Stimulated activated CD4-positive, alpha-beta T cell treated with anti-CD3 and anti-CD28 coated beads, Interleukin-1b, Interleukin-23, amount 100 ng/mL, for 1 hour (primary cell): ENCODE measurements at places on chromosomes 4 and X.

GRCh38 chrX:39650768-39651347, 446.9 kb downstream of the BCOR start:
- DNase-seq, result no peak

DNA sequence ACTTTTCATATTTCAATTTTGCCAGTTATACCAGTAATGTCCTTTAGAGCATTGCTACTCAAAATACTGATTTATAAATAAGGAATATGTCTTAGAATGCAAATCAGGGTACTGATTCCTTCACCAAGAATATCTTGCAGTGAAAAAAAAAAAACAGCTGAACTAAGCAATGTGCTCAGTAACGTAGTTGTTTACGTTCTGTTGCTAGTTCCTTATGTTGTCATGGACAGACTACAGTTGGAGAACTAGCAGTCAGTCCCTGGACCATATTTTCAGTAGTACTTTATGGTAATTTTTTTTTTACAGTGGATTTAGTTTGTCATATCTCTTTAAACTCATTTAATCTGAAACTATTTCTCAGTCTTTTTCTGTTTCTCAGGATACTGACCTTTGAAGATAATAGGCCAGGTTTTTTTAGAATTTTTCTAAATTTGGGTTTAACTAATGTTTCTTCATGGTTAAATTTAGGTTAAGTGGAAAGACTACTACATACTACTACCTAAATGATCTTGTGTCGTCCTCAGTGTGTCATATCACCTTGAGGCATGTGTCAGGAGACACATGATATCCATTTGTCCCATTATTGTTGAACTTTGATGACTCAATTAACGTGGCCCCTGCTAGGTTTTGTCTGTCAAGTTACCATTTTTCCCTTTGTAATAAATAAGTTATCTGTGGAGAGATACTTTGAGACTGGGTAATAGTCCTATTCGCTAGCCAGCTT, 21.0 kb downstream of the SMARCAD1 start:
- DNase-seq, result no peak

- no peak for DNase-seq
These were observed 115.2 kb downstream of the MBNL3 start for GRCh38 chrX:132373610-132374009.

GRCh38 chr4:105598787-105599186, 46.4 kb downstream of the ARHGEF38 start:
- no peak for DNase-seq

GRCh38 chr4:70976252-70976651, 17.2 kb upstream of the DCK start:
- no peak for DNase-seq

DNA sequence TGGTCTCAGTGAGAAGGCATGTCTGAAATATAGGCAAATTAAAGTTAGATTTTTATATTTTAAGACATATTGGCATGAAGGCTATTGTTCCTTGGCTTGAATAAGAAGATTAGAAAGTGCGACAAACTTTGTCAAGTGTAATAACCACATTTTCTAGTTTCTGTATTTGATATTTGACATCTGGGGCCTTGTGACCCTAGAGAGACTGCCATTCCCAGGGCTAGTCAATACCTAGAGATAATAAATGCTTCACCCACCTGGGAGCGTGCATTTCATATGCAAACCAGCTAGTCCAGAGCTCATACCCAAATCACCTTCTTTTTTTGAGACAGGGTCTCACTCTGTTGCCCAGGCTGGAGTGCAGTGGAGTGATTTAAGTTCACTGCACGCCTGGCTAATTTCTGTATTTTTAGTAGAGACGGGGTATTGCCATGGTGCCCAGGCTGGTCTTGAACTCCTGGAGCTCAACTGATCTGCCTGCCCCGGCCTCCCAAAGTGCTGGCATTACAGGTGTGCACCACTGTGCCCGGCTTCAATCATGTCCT, 62.6 kb downstream of the COQ2 start:
- no peak for DNase-seq

- DNase-seq, result no peak
These were observed 94.5 kb upstream of the IL13RA1 start for GRCh38 chrX:118632862-118633261.

DNA sequence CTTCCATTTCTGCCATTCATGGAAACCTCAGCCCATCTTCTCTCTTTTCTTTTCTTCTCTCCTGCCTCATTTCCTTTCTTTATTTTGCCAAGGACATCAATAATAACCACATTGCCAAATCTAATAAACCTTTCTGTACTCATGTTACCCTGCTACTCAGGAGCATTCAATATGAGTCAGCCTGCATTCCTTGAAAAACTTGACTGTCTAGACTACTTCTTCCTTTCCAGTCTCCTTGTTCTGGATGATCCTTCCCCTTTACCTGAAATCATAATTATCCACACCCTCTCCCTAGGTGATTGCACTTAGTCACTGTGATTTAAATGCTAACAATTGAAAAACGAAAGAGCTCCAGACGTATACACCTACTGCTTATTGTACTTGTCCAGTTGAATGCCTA, 253.2 kb upstream of the CENPE start:
- no peak for DNase-seq

DNA sequence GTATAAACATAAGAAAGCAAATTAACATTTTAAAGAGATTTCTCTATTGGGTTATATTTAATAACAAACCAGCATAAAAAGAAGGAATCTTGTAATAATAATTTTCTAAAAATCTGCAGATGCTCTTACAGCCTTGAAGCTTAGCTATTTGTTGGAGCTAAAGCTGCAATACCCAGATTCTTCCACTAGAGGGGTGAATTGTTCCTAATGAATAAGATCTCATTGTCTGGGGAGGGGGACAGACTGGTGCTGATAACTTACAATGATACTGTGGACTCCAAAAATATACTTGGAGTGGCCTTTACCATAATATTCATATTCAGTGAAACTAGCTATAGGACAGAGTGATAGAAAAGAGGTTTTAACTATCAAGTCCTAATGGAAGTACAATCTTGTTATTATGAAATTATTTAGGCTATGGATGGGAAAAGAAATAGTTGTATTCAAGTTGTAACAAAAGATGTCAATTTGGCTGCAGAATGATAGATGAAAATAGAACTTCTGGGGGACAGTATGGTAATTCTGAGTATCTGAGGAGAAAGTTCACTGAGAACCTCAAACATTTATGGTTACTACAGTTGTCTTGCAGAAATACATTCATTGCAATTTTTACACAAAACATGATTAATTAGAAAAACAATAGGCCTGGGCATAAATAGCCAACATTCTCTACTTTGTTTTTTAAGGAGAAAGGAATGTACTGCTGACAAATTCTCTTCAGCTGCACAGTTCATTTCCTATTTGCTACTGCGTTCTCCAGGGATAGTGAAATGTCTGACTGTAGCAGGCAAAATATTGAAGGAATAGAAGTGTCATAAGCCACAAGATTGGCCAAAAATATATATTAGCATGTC, 443.3 kb downstream of the GBA3 start:
- DNase-seq, result no peak

GRCh38 chrX:46713672-46714490, 45.0 kb downstream of the SLC9A7 start:
- no peak for DNase-seq

- DNase-seq, result no peak
These were observed 24.4 kb upstream of the CCNI start for GRCh38 chr4:77100234-77100633.

GRCh38 chr4:15118292-15118691, 116.0 kb downstream of the CPEB2 start:
- no peak for DNase-seq

DNA sequence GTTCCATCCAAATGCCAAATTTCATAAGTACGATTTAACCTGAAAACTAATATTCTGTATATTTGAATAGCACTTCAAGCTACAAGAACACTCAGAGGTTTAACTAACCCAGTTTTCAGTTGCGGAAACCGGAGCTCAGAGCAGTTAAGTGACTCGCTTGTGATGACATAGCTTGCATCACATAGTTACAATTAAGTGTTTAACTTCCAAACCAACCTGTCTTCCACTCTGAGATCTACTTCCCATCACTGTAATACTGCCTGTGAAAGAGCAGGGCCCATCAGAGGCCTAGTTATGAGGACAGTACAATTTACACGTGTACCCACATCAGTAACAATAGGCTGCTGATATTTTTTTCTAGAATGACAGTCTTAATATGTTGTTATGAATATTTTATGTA, 120.3 kb downstream of the MAD2L1 start:
- no peak for DNase-seq
